Neural progenitor cell (in vitro differentiated cells): ENCODE measurements at places on chromosomes 4 and X. TPM values are rescaled to one million over a fixed set of nuclear protein-coding genes. Genes with fewer than 3 reads are reported as not detected.

- H3K36me3 ChIP-seq: no peaks in the 10 kb centered on the region
- H3K4me1 ChIP-seq: peaks cover 15% of the 10 kb centered on the region
- peak; percentile 27 for DNase-seq
- no peak overlapping the region for H3K27ac ChIP-seq
- peak overlapping the region; percentile 35 for H3K4me3 ChIP-seq
Observed at GRCh38 chrX:48468693-48469691, 1.1 kb downstream of the SLC38A5 start.

- no peak for DNase-seq
- no peaks in the 10 kb centered on the region for H3K4me1 ChIP-seq
- H3K27ac ChIP-seq: no peak overlapping the region
- H3K4me3 ChIP-seq: no peak overlapping the region
- no peaks in the 10 kb centered on the region for H3K27me3 ChIP-seq
Observed at GRCh38 chr4:151473521-151474097, 64.6 kb downstream of the FHIP1A start.

The KIF4A gene
- 63.6 and 77.6 TPM in 2 replicates for total RNA-seq

The BTC gene
- 0.80 and 0.81 TPM in 2 replicates for total RNA-seq

The CYP2U1 gene
- 6.4 and 8.4 TPM in 2 replicates for total RNA-seq
